ENCODE measurements at places on chromosomes 7 and 10.

DNA sequence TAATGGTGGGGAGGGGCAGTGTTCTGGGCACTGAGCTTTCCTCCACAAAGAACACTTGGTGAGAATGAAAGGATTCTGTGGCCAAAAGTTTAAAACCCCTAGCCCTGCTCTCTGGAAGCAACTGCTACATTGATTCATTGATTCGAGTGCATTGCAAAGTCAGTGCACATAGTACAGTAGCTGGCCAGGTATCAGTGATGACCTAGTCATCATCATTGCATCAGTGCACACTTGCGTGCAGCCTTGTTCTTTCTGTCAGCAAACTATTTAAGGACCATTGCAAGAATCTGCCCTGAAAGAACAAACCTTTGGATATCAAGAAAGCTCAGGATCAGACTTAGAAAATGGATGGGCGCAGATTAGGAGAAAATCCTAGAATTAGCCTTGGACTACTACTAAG lies 47.4 kb downstream of the CUL1 start:
- no peak for DNase-seq

DNA sequence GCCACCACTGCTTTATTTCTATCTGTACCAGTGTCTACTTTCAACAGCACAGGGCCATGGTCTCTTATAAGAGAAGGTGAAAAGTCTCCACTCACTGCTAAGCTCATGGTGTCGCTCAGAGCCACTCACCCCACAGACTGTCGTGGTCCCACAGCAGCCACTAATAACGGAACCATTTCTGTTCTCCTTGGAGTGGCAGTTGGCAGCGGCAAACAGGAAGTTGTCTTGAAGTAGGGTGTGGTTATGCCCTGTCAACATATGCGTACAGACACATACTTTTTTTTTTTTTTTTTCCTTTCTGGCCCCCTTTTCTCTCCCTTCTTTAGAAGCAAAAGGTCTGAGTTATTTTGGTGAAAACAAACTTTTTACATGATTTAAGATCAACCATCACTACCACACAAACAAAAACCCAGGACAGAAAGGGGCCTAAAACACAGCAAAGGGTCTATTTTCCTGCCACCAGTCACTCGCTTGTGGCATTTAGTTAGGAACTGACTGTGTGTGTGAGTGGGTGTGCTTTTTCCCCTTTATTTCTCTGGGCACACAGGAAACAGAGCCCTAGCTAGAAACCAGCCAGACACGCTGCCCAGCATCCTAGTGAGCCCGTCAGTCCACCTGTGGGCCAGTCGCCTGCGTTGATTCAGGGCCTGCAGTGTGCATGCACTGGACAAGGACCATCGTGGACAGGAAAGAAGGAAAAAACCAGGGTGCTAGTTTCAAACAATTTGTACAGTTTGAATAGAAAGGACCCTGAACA lies 96.7 kb upstream of the EFCAB10 start:
- peak; percentile 28 for DNase-seq

- DNase-seq, result no peak
These were observed 183.9 kb downstream of the HECW1 start for GRCh38 chr7:43296306-43296705.

GRCh38 chr10:101572126-101572525 lies 15.9 kb downstream of the POLL start:
- no peak for DNase-seq

DNA sequence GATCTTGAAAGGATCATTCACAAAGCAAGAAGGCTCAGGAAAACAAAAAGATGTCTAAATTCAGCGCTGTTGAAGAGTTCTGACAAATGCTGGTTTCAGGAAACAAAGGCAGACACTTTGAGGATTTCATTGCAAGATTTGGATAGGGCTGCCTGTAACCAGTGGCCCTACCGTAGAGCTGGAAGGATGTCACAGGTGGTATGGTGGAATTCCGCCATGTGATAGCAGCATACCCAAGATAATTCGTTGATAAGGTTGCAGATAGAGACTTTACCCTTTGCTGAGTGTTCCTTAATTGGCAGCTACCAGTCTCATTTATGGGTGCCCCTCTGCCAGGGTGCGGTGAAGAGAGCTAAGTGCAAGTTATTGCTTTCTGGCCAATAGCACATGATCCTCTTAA lies 100.1 kb downstream of the WDR11 start:
- DNase-seq, result no peak
